ENCODE measurements at places on chromosomes 16 and 17.

DNA sequence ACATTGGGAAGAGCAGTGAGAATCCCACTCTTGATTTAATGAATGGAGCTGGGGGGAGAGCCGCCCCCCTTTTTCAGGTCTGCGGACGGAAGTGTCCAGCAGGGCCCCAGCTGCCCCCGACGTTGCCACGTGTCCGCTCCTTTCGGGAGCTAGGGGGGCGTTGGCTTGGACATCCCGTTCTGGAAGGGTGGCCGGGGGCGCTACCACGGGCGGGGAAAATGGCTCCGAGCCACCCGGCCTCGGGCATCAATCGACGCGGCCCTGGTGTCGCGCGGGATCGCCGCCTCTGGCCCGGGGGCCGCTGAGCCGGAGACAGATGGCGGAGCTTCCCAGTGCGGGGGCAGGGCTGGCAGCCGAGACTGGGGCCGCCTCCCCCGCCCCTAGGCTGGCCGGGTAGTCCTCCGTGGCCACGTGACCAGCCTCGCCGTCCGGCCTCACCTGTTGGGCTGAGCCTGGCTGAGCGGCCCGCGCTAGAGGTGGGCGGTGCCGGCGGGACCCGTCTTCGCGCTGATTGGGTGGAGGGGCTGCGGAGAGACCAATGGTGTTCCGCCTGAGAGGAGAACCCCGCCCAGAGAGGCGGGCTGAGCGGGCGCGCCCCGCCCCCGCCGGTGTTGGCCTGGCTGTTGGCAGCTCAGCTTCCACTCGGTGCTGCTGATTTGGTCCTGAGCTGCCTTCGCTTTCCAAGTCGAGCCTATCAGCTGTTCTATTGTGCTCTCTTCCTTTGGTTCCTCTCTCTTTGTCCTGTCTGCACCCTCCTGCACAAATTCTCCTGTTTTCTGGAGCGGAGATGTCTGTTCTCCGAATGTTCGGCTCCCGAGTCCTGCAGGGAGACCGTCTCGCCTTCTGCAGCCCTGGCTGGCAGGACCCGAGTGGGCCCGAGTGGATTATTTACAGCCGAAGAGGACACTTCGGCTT is 8.3 kb downstream of the HS3ST3B1 start:
- peak; percentile 90 for DNase-seq

DNA sequence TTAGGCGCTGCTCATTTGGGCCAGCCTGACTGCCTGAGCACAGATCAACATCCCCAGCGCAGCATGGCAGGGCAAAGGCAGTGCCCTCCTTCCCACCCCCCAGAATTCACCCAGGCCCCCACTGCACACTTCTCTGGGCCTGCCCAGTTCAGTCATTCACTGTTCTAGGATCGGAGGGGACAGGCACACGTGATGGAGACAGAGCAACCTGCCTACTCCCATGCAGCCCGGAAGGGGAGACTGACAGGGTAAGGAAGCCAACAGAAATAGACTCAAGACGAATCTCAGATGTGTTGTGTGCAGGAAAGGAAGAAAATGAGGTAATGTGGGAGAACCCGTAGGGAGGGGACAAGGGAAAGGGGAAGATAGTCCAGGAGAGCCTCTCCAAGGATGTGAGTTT is 59.2 kb upstream of the LYRM9 start:
- no peak for DNase-seq

DNA sequence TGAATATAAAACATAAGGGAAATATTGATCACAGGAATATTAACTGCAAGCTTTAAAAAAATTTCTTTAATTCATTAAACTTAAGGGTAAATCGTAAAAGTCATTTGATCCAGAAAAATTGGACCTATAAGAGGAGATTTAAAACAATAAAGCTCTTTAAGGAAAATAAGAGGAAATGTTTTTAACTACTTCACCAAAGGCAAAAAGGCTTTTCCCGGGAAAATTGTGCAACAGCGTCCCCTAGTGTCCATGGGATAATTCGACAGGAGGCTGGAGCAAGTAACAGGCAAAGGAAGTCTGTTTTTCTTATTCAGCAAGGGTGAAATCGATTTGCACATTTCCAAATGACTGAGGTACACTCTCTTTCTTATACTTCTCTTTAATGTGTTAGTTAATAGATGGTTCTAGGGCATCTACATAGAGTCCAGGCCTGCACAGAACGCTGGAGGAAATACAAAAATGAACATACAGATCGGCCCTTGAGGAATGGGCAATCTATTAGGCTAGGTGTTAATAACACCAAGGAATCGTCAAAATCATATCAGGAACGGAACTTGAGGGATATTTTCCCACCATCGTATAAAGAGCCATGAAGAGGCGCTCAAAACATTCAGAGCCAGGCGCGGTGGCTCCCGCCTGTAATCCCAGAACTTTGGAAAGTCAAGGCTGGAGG is 61.4 kb downstream of the ZNF18 start:
- no peak for DNase-seq

DNA sequence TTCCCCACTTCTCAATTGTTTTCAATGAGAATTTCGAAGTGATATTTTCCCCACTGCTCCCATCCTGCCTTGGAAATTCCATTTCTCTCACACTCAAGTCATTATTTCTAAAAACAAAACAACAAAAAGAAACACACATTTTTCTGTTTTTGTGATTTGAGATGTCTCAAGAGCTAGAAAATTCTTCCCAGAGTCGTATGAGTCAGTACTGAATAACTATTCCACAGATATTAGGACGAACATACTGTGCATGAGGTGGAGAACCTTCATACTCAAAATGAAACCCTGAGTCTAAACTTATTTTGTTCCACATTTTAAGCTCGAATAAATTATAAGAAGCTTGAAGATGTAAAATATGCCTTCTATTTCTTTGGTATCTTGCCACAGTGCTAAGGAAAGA is 204.6 kb downstream of the SLC39A11 start:
- DNase-seq: no peak

DNA sequence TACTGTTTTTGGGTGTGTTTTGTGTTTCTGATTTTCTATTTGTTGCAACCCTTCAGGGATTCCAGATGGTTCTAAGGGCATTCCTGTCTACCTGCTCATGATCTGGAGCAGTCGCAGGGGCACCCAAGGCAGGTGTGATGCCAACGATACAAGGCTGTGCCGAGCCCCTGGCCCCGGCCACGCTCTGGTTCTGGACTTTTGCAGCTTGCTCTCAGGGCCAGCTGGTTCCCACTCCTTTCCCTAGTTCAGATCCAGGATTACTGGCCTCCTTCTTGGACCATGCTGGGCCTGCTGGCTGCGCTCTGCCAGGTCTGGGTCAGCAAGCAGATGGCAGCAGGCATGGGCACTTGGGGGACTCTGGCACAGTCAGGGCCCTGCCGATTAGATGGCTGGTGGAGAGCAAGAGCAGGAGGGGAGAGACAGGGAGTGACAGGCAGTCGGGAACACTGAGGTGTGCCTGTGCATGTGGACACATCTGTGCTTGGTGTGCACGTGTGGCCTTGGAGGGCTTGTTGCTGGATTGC is 15.2 kb upstream of the RAP1GAP2 start:
- DNase-seq: no peak

DNA sequence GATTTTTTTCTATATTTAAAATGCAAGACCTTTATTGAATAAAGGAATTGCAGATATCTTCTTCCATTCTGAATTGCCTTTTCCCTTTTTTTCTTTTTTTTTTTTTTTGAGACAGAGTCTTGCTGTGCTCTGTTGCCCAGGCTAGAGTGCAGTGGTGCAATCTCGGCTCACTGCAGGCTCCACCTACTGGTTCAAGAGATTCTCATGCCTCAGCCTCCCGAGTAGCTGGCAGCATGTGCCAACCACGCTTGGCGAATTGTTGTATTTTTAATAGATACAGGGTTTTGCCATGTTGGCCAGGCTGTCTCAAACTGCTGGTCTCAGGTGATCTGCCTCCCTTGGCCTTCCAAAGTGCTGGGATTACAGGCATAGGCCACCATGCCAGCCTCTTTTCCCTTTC is 151.5 kb downstream of the CEP112 start:
- DNase-seq: no peak

GRCh38 chr16:83013071-83013470 is 386.3 kb downstream of the CDH13 start:
- no peak for DNase-seq

GRCh38 chr16:81435567-81435966 is 9.0 kb upstream of the CMIP start:
- no peak for DNase-seq

- DNase-seq: no peak
Observed at GRCh38 chr16:22126037-22126558, 33.8 kb downstream of the VWA3A start.

DNA sequence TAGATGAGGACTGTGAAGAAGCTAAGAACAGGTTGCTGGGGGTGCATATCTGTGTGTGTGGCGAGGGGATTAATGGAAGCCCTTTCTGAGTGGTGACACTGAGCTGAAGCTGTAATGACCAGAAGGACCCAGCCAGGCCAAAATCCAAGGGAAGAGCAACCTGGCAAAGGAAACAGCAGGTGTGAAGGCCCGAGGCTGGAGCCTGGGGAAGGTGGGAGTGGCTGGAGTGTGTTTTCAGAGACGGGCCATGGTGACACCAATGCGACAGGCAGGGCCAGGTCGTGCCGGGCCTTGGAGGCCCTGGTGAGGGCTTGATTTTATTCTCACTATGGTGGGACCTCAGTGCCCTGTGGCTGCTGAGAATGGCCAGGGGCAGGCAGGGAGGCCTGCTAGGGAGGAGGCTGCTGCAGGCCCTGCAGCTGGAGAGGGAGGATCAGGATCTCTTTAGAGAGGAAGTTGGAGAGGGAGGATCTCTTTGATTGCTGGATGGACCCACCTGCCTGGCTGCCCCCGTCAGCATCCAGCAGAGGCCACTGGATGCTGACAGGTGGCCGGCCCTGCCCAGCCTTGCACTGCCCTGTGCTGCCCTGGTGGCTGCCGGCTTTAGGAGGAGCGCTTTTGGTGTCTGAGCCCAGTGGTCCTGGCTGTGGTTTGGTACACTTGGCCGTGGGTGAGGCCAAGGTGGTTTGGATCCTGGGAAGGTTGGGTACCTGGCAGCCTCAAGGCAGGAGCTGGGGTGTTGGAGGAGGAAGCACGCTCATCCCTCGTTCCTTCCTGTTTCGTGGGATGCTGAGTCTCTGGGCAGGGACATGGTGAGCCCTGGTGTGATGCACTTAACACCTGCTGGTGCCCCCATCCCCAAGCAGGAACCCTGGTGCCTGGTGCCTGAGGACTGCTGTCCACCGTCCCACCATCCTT is 188.3 kb downstream of the SEC14L1 start:
- DNase-seq: no peak

DNA sequence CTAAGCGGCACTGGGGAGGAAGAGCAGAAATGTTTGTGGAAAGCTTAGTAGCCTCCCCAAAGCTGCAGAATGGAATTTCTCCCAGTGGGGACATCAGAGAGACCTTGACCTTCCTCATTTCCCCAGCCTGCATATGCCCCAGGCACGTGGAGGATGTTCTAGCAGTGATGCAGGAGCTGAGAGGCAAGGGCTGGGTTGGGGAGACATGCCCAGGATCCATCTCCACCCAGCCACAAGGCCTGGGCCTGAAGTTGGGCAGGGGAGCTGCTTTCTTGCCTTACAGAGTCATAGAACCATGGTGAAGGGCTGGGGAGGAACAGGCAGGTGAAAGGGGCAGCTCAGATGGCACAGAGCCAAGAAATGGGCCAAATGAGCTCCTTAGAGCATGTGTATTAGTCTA is 104.0 kb downstream of the TMEM132E start:
- DNase-seq: no peak

- DNase-seq: no peak
Observed at GRCh38 chr17:21239680-21240368, 13.4 kb downstream of the NATD1 start.

GRCh38 chr16:23857881-23858269 is 22.1 kb downstream of the PRKCB start:
- DNase-seq: no peak

- DNase-seq: no peak
Observed at GRCh38 chr17:4610162-4610561, 25.8 kb downstream of the SMTNL2 start.

- DNase-seq: no peak
Observed at GRCh38 chr16:74871608-74872007, 97.0 kb upstream of the FA2H start.

- DNase-seq: no peak
Observed at GRCh38 chr17:34177642-34178041, 77.4 kb upstream of the CCL2 start.

GRCh38 chr16:2835638-2836493 is 5.8 kb downstream of the ZG16B start:
- DNase-seq: no peak

GRCh38 chr16:85317704-85318103 is 205.4 kb upstream of the CIBAR2 start:
- DNase-seq: no peak

- no peak for DNase-seq
Observed at GRCh38 chr17:27862004-27862403, 31.2 kb downstream of the LYRM9 start.

GRCh38 chr17:6924208-6924607 is 71.6 kb upstream of the ALOX12 start:
- peak; percentile 14 for DNase-seq

DNA sequence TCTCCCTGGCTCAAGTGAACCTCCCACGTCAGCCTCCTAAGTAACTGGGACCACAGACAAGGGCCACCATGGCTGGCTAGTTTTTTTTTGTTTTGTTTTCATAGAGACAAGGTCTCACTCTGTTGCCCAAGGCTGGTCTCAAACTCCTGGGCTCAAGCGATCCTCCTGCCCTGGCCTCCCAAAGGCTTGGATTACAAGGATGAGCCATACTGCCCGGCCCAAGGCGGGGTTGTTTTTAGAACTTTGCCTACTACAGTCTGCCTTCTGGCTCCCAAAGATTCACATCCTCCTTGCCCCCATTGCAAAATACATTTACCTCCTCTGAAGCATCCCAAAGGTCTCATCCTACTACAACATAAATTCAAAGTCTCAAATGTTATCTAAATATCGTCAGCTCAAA is 49.5 kb upstream of the PHOSPHO1 start:
- DNase-seq: no peak

Measured in CD4-positive, alpha-beta T cell treated with Interleukin-1 beta for 1 hour (primary cell).